ENCODE measurements at places on chromosomes 16 and 17.

DNA sequence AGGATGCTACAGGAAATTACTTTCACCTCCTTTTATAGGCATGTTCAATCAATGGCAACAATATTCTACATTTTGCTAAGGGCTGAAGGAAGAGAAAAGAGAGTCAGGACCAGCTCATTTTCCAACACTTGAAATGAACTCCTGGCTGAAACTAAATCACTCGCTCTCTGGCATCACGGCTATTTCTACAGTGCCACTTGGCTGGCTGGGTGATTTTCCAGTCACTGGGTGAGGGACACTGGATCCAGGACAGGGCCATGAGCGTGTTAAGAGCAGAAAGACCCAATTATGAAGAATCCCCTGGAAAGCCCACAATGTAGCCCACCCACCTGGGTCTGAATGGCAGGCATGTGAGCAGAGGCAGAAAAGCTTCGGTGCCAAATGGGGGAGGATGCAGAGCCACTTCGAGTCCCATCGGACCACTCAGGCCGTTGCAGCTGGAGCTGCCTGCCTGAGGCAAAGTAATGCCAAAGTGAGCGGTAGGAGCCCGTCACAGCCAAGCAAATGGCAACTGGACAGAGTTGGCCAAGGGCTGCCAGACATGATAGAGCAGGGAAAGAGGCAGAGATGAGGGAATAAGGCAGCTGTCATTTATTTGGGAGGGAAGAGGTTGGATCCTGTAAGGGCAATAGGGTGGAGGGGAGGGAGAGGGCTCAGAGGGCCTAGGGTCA, 246.2 kb downstream of the STX8 start:
- DNase-seq, result no peak

- peak; percentile 7 for DNase-seq
Observed at GRCh38 chr17:9987779-9988585, 82.9 kb upstream of the RCVRN start.

GRCh38 chr17:17960500-17961030, 11.6 kb downstream of the TOM1L2 start:
- DNase-seq, result no peak

DNA sequence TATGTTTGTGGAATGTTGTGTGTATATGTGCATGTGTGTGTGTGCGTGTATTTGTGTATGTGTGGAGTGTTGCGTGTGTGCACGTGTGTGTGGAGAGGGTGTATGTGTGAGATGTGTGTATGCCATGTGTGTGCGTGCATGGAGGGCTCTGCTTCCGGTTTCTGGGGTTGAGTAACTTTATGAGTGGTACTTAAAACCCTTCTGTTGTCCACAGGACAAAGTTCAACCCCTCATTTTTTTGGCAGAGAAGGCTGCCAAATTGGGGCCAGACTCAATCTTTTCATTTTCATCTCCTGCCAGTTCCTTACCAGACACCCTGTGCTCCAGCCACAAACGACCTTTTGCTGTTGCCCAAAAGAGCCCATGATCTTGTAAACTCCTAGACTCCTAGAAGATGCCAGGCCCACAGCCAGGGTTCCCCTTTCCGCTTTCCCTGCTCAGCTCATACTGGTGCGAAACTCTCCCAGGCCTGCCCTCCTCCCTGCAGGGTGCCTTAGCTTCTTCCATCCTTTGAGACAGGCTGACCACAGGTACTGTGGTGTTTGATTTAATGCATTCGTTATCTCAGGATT, 100.2 kb downstream of the CMIP start:
- no peak for DNase-seq

DNA sequence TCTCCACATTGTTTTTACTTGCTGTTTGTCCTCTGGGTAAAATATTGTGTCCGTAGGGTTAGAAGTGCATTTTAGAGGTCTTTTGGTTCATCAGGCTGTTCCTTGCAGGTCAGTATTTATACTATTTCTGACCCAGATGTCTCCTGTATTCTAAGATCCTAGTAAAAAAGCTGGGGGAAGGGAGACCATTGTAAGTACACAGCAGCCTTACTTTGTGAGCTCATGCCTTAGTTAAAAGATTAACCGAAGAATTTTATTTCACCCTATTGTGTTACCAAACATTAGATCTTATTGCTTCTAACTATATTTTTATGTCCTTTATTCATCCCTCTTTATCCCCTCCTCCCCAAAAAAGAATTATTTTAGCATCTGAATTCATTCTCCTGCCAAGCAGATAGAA, 444.1 kb upstream of the RBFOX1 start:
- no peak for DNase-seq
